ENCODE measurements at places on chromosomes 2 and 18.

DNA sequence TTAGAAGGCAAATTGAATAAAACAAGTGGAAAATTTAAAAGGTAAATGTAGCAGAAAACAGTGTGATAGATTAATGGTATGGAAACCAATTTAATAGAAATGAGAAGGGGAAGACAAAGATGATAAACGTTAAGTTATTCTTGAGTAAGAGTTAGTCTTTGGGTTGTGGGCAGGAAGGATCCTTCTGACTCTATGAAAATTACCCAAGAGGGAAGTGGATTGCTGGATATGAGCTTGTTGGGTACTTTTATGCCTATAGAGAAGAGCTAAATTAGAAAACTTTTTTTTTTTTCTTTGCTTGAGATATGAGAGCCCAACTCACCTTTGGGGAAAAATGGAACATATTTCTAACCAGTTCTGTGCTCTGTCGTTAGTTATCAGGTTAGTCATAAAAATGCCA, 144.0 kb downstream of the LDLRAD4 start:
- no peak for DNase-seq

- DNase-seq, result no peak
These were observed 59.0 kb downstream of the SEPTIN10 start for GRCh38 chr2:109554758-109555157.

DNA sequence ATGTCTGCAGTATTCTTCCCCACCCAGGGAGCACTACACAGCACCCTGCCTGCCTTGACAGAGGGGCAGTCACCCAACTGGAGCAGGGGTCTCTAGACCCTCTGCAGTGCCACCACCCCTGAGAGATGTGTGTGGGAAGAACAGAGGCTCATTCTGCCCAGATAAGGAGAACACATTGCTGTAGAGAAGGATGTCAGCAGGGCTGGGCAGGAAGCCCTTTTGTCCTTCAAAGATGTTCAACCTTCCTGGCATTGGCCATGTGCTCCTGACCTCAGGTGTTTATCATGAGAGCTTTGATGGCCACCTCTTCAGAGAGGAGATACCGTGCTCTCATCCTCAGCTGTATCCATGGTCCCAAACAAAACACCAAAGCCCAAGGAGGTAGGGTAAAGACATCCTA, 4.6 kb upstream of the TEX51 start:
- no peak for DNase-seq

DNA sequence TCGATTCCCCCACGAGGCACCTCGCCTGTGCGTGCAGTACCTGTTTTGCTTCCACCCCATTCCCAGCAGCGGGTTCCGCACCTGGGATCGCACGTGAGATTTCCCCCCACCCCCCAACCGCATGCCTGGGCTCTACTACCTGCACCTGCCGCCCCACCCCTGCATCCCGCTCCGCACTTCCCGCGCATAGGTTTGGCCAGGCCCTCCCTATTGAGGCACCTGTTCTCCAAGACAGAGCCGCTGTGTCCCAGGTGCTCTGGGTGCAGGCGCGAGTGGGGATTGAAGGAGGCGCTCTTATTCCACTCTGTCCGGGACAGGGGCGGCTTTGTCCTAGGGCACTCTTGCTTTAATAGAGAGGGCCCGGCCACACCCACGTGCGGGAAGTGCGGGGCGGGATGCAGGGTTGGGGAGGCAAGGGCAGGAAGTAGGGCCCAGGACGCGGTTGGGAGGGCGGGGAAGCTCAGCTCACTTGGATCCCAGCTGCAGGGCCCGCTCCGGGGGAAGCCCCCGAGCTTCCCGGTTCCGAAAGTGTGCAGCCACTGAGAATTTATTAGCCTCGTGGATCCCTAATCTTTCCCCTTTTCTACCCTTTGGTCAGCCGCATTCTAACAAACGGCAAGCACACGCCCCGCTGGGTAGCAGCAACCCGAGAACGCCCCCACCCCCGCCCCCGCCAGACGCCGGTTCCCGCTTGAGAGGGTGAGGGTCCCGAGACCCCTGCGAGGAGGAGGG, 670 bp upstream of the MOCOS start:
- DNase-seq, result no peak

- DNase-seq, result no peak
These were observed 530.3 kb upstream of the MEX3C start for GRCh38 chr18:51727780-51728179.

- no peak for DNase-seq
These were observed 41.7 kb downstream of the POLR1A start for GRCh38 chr2:86064006-86064405.

DNA sequence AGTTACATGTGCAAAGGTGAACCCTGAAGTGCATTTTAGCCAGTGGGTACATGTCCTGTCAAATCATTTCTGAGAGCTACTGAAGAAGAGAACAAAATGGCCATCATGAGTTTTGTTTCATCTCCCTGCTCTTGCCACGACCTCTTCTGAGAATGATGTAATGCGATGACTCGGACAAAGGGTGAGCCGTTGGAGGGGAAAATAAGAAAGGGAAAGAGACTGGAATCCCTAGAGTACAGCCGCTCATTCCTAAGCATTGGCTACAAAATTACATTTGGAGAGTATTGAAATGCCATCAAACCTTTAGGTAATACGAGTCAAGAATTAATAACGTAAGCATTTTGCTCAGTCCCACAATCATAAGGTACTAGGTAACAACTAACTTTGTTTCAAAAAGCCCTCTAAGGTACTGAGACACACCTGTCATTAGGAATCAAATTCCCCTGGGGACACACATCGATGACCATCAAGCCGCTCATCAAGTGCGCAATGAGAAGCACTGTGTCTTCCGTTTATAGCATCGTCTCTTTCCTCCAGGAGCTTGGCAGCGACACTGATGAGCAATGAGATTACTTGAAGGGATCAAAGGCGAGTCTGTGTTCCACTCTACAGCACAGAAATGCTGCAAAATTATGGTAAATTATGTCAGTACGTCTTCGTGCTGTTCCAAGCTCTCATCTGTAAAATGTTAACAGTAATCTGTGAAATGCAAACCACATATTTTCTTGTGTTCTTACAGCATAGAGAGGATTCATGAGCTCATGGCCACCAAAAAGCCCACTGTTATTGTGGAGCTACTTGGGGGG, 97.3 kb upstream of the PIEZO2 start:
- DNase-seq, result no peak

DNA sequence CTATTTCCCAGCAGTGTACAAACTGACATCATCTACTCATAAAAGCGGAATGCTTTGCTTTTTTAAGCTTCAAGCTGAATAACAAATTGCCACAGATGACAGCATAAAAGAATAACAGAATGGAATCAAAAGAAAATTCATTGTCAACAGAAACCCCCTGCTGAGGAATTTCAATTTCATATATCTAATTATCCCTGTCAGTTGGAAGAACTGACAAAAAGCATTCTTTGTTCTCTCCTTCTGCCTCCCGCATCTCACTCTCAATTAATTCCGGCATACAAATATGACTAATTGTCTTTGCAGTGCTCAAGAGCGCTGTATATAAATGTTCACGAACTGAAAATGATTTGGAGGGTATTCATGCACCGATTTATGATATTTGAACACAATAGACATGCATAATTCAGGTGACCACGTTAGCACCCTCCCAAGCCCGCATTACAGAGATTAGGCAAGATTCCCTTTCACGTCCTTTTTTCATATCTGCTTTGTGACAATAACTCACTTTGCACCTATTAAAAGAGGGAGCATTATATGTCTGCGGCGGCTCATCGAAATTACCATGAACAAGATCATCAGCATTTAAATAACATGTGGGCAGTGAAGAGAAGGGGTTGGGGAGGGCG, 277.7 kb upstream of the SALL3 start:
- DNase-seq, result no peak

DNA sequence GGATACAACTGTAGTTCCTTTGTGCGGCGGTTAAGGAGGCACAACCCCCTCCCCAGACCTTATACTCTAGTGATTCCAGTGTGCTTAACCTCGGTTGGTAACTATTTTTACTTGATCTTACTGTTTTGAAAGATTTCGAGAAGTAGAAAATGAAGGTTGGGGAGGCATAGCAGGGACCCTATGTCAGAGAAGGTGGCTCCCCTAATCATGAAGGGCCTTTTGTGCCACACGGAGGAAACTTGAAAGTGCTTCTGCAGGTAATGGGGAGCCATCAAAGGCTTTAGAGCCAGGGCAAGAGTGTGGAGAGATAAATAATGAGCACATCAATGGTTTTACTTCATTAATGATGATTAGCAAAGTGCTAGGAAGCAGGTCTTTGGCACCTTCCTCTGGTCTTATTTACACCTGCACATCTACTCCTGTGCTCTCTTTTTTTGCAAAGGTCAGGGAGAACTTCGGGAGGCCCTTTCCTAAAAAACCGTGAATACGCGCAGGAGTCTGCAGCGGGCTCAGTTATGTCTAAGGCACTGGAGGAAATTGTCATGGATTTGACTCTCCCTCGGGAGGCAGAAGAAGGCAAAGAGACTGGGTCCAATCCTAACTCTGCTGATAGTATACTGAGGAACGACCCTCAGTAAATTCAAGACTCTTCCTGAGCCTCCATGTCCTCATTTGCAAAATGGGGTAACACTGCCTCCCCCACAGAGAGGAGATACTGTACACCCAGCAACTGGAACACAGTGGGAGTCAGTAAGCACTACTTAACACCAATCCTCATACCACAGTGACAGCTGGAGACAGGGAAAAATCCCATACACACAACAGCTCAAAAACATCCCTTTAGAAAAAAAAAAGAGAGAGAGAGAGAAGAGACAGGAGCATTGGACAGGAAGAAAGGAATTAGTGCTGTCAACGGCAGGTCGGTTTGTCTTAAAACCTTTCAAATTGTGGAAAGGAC, 81.6 kb downstream of the DDX1 start:
- no peak for DNase-seq

GRCh38 chr2:28102455-28102874, 211.9 kb downstream of the BABAM2 start:
- no peak for DNase-seq

GRCh38 chr2:160355080-160355479, 138.5 kb downstream of the RBMS1 start:
- DNase-seq, result no peak

GRCh38 chr2:85248773-85249509, 78.8 kb downstream of the TGOLN2 start:
- DNase-seq, result no peak

- DNase-seq, result no peak
These were observed 251.6 kb upstream of the APCDD1 start for GRCh38 chr18:10202845-10203321.

DNA sequence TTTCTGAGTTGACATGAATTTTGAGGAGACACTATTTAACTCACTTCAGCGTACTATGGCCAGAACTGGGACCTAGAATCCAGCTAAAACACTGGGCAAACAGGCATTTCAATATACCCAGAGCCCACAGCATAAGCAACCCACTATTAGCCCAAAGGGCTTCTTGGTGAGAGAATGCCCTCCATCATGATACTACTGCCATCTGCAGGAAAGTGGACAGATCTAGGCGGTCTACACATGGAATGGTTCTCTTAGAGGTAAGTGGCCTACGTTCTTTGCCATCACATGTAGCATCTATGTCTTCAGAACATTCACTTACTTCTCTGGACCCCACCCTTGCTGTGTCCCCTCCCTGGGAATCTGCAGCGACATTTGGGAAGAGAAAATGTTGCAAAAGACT, 181.3 kb upstream of the LINC00305 start:
- no peak for DNase-seq

- no peak for DNase-seq
These were observed 44.5 kb downstream of the MYT1L start for GRCh38 chr2:2286592-2286991.

- peak; percentile 91 for DNase-seq
These were observed 2.3 kb upstream of the NR4A2 start for GRCh38 chr2:156334496-156335478.

GRCh38 chr2:5394223-5394622, 298.0 kb upstream of the SOX11 start:
- no peak for DNase-seq

DNA sequence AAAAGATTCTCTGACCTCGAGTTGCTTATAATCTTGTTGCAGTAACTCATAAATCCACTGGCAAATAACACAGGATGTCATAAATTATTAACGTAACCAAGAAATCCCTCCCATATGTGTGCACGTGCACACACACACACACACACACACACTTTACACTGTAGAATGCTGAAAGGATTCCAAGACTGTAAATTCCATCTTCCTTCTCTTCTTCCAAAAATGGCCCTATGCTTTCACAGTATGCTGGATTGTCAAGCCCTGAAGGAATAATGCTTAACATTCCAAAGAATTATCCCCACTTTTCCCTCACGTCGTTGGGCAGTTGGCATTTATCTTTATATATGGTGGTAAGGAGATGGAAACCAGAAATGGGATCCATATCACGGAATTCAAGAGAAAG, 117.5 kb upstream of the CRIM1 start:
- DNase-seq, result no peak

DNA sequence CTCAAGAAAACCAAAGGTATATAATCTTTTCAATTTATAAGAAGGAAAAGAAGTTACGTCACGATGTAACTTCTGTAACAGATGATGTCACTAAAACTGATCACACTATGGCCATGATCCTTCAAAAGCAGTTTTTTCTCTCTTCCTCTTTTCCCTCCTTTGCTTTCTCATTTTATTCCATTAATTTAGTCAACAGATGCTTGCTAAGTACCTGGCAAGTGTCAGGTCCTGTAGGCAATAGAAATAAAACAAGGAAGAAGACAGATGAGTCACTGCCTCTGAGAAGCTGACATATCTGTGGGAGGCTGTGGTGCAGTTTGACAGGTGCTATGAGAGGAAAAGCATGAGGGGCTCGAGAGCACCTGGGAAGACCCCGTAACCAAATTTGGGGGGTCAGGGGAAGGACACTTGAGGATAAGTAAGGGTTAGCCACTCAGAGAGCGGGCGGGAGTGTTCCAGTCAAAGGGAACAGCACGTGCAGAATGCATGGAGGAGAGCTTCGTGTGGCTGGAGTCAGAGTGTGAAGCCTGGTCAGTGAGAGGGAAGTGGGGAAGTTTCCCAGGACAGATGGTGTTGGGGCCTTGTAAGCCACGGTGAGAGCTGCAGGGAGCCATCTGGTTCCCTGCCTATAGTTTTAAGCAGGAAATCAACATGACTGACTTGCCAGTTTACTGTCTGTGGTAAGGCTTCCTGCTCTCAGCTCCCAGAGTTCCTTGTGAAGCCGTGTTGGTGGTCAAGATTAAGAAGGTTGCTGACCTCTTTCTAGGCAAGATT, 198.8 kb upstream of the FOSL2 start:
- no peak for DNase-seq

DNA sequence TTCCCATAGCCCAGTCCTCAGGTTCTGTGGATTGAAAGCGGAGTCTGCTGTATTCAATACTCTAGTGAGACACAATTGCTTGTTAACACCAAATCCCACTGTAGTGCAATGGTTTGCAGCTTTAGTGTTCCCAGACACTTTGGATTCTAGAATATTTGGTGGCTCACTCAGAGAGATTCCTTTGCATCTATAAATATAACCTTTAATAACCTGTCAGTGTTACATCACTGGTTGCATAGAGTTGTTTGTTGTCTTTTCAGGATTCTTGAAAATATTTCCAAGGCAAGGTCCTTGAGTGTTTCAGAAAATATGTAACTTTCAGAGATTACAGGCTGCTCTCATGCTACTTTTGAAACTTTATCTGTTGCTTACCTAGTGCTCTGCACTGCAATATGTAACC, 157.5 kb downstream of the ZEB2 start:
- DNase-seq, result no peak
